Activated CD4-positive, alpha-beta T cell treated with anti-CD3 and anti-CD28 coated beads, Interleukin-2, amount 50 U/mL, for 4 hours (primary cell): ENCODE measurements at places on chromosomes 11 and 22.

- DNase-seq, result no peak
These were observed 268.1 kb upstream of the ISX start for GRCh38 chr22:34797826-34798225.

DNA sequence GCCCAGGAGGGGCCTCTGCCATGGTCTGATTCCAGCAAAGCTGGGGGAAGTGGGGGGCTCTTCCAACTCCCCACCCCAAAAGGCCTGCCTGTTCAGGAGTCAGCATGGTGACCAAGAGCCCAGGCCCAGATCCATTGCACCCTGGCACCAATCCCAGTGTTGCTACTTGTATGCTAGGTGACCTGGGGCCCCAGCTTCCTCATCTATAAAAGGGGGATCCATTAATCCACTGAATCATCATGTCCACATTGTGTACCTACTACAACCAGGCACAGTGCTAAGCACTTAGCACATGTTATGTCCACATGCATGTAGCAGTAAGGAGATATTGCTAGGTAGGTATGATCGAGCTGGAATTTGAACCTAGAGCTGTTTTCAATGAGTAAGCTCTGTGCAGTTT lies 2.0 kb downstream of the SYT12 start:
- no peak for DNase-seq

- no peak for DNase-seq
These were observed 40.1 kb upstream of the PRR5 start for GRCh38 chr22:44661659-44662569.

GRCh38 chr22:43441216-43441615 lies 29.4 kb downstream of the MPPED1 start:
- DNase-seq, result no peak

- DNase-seq, result no peak
These were observed 733.5 kb upstream of the CCDC90B start for GRCh38 chr11:84019571-84020194.

DNA sequence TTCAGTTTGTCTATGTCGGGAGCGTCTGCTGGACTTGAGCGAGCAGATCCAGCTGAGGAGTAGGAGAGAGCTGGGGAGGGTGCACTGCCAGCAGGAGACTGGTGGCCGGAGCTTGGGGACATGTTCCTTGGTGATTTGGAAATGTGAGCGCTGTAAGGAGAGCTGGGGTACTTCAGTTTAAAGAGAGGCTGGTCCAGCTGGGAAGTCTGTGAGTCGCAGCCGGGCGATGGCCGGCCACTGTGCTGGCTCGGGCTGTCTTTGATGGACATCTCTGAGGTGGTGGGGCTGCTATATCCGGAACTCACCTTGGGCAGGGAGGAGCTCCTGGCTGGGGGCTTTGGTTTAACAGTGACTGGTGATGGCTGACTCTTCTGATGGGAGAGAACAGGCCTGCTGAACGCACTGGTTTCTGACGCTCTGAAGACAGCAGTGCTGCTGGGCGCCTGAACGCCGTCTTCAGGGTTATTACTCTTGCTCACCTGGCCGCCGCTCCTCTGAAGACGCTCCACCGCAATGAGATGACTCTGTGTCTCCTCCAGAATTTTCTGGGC lies 63.6 kb upstream of the PITPNB start:
- no peak for DNase-seq

DNA sequence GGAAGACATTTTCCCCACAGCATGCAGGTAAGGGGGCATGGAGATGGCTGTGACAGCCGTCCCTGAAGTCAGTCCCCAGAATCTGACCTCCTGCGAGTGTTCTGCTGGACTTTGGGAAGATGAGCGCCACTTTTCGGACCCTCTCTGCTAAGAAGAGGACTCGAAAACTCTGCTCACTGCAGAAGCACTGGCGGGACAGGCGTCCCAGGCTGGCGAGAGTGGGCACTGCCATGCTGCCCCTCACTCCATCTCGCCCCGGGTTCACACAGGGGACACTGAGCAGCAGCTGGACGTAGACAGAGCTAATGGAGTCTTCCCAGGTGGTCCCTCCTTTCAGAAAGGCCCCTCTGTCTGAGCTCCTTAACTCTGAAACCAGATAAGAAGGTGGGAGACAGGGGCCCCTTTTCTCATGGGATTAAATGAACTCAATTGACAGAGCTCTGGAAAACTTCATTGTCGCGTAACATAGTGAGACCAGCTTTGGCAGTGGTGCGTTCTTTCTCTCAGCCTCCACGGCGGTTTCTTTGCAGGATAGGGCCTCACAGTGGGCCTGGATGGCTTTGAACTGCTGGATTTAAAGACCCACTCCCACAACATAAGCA lies 4.8 kb downstream of the ADAMTS8 start:
- no peak for DNase-seq

GRCh38 chr11:45322891-45323600 lies 36.9 kb upstream of the SYT13 start:
- no peak for DNase-seq

- no peak for DNase-seq
These were observed 303.4 kb downstream of the FAT3 start for GRCh38 chr11:92528001-92528400.

DNA sequence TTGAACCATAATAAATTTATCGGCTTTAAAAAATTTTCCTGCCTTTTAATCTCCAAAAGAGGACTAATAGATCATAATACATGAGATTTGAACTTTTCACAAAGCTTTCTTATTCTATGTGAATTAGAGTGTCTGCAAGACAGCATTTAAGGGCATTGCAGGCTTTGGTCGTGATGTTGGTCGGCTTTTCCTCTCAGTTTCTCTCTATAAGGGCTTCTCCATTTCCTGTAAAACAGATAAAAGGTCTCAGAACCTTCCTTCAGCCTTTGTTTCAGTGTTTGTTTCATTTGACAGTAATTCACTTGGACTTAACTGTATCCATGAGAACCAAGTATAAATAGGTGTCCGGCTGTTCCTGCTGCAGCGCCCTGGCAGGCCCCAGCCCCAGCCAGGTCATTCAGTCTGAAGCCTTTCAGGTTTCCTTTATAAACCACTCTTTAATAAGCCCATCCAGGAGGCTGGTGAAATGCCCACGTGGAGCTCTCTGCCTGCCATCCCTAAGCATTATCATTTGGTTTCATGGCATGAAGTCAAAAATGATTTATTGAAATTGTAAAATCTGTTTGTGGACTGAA lies 37.2 kb upstream of the ADSL start:
- DNase-seq, result no peak

- DNase-seq, result peak; percentile 52
These were observed at the start of gene CDC42BPG for GRCh38 chr11:64844330-64845128. CDC42BPG (minus strand) TSS chr11:64844653; CDS start chr11:64844569, 84 bp downstream.

GRCh38 chr11:133191931-133192330 lies 340.4 kb downstream of the OPCML start:
- DNase-seq, result no peak

DNA sequence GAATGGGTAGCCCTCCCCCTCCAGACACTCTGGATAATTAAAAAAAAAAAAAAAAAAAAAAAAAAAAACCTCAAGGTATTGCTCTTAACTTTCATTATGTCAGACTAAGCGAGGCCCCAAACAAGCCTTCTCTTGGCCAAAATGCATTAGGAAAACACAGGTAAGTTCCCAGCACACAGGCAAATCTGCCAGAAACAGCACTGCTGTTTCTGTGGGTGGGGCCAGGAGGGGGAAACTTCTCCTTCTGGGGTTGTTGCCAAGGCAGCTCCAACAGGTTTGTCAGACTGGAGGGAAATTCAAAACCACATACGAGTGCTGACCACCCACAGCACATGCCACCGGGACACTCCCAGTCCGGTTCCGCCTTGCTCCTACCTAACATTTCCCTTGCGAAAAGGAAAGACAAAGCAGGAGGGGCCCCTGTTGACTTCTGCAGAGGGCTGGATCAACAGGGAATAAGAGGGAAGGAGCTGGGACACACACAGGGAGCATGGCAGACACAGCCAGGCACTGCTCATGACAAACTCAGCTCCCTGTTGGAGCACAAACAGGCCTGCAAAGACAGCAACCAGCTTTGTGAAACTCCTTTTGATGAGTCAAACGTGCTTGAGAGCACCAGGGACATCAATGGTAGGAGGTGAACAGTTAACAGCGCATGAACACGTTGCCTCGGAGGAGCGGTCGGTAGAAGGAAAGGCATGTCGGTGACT lies 55.0 kb downstream of the MYH9 start:
- DNase-seq, result peak; percentile 56

DNA sequence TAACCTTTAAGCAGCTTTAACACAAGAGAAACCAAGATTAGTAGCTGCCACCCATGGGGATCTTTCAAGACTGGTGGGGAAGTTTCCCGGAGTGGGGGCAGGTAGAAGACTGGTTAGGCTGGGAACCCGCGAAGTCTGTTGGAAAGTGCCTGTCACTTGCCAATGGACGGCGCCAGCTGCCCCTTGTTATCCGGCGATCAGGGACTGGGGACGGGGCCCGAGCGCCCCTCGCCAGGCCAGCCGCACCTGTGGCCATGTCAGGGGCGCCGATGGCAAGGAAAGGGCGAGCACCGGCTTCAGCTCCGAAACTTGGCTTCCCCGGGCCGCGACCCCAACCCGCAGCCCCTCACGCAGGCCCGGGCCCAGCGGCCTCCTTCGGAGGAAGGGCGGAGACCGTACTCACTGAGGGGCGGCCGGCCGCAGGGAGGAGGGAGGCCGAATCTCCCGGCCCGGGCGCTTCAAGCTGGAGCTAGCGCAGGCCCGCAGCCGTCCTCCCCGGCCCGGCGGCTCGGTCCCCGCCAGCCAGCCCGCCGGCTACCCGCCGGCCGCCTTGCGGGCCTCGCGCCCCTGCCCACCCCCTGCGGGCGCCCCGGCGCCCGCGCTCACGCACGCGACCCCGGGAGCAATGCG lies 539 bp downstream of the EIF4ENIF1 start:
- peak; percentile 18 for DNase-seq

- DNase-seq, result no peak
These were observed 217.0 kb downstream of the NAV2 start for GRCh38 chr11:19929655-19930054.
